ENCODE measurements at places on chromosomes 6 and 20.

- no peak for DNase-seq
These were observed 577 bp upstream of the LRRC1 start for GRCh38 chr6:53794137-53794719.

DNA sequence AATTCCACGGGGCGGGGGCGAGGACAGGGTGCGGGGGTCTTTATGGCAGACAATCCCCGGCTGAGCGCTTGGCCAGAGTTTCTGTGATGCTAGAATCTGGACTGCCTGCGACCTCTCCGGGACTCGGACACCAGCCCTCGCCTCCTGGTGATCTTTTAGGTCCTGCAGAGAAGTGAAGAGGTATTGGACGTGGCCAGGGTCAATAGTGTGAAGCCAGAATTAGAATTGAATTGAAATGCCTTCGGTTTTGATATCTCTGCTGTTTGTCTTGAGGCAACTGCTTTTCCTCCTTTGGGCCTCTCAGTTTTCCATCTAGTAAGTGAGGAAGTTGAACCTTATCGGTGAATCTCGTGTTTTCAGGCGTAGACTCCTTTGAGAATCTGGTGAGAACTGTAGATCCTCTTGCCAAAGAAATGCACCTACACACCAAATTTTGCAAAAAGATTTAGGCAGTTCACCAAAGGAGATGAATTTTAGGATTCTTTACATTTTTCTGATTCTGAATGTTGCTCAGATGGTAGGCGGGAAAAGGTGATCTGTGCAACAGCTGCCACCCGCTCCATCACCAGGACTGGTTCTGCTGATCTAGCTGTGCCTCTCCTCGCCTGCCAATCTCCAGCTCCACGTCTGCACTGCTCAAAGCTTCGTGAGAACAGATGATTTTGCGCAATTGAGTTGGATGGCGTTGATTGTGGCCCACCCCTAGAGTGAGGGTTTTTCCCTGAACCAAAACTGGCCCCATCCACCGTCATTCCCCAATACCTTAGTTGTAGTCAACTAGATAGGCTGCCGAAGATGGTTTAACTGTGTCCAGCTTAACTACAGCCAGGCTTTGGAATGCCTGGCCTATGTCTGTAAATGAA, 837 bp upstream of the OSER1 start:
- DNase-seq, result no peak

DNA sequence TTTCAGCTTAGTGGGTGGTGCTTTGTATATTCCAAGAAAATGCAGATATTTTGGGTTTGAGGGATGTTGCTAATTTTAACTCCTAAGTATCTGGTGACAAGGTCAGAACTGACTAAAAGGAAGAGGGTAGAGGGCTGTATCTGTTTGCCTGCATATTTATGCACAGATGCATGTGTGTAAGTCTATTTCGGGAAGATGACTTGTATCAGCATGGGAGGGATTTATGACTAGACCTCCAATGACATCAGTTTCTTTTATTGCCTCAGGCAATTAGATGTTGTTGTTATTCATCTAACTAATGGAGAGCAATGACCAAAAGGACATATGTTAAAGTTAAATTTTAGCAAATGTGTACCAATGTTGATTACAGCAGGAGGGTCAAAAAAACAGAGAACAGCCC, 734.3 kb downstream of the QKI start:
- DNase-seq, result no peak

GRCh38 chr20:610130-611046, at the start of gene TCF15:
Gene TCF15, minus strand, starts transcription at chr20:610309. Its CDS starts 72 bp downstream, at chr20:610237.
- DNase-seq, result no peak

GRCh38 chr6:22251348-22251747, 45.5 kb downstream of the PRL start:
- DNase-seq, result no peak

GRCh38 chr20:33499355-33499754, 9.5 kb downstream of the CBFA2T2 start:
- DNase-seq, result no peak

DNA sequence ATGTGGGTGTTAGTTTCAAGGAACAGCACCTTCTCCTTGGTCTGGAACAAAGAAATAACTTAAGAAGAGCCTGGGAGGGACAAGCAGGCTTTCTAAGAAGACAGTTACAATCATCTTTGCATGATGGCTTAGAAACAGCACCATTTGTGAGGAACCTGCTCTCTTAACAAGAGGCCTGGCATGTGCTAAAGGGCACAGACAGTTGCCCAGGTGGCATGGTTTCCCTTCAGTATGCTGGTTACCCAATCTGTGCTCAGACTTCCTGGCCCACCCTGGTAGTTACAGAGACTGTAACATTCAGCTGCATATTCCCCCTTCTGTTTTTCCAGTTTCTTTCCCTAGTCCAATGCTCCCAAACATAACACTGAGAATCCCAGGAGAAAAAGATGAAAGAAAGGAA, 84.0 kb downstream of the CHD6 start:
- DNase-seq, result no peak

DNA sequence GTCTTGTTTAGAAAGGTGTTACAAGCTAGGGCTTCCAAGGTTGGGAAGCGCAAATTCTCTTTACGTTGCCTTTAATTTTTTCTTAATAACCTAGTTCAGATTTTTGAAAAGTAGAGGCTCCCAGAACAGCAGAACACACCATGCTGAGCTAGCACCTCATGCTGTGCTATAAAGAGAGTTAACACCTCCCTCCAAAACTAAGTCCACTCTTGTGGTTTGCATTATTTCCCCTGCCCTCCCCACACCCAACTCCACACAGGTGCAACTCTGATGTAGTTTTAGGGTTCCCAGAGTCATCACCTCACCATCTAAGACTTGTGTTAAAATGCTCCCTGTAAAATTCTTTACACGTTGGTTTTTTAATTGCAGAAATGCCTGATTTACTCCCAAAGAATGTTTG, 459.4 kb upstream of the JARID2 start:
- DNase-seq, result no peak

Data from NCI-H1092 (cell line).